Activated naive CD4-positive, alpha-beta T cell treated with anti-CD3 and anti-CD28 coated beads for 36 hours (primary cell): ENCODE measurements at places on chromosomes 7 and 10. TPM values are rescaled to one million over a fixed set of nuclear protein-coding genes. Genes with fewer than 3 reads are reported as not detected.

DNA sequence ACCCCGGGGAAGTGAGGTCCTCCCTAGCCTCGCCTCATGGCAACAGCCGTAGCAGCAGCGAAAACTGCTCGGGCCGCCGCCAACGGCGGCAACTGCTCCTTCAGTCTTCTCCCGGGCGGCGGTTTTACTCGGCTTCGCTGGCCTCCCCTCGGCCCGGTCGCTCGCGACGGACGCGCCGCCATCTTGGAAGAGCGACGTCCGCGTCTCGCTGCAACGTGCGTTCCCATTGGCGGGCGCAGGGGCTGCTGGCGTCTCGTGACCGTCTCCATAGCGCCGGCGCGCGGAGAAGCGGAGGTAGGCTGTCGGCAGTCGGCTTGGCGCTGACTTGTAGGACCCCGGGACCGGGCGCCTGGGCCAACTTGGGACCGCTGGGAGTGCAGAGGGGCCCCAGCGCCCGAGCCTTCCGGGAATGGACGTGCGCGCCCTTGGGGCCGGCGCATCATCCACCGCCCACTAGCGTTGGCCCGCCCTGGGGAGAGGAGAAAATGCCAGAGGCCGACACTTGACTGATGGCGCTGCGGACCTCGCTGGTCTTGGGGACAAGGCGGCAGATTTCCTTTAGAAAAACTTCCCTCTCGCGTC lies at the start of gene SNX13:
Gene SNX13 (minus strand): TSS at position 193 of the 582 bp plus-strand sequence. CDS start 199 bp downstream, outside the sequence.
- peak within 1 kb of the TSS; percentile 99 for H3K4me3 ChIP-seq
- H3K4me1 ChIP-seq: peaks cover 41% of the 10 kb centered on the region
- no peaks in the 10 kb centered on the region for H3K27me3 ChIP-seq
- peaks cover 6% of the 10 kb centered on the region for H3K36me3 ChIP-seq
- DNase-seq: peak; percentile 91
- H3K27ac ChIP-seq: peak within 1 kb of the TSS; percentile 92

DNA sequence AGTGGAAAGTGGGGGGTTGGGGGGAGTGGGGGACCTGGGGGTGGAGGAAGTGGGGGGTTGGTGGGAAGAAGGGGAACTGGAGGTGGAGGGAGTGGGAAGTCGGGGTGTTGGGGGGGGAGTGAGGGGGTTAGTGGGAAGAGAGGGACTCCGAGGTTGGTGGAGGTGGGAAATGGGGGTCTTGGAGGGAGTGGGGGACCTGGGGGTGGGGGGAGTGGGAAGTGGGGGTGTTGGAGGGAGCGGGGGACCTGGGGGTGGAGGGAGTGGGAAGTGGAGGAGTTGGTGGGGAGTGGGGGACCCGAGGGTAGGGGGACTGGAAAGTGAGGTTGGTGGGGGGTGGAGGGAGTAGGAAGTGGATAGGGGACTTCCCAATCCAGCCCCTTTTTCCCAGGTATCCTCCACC lies 906 bp upstream of the MMD2 start:
- no peaks in the 10 kb centered on the region for H3K36me3 ChIP-seq
- no peak for DNase-seq
- H3K4me1 ChIP-seq: peaks cover 5% of the 10 kb centered on the region
- no peak overlapping the region for H3K4me3 ChIP-seq
- no peak overlapping the region for H3K27ac ChIP-seq

DNA sequence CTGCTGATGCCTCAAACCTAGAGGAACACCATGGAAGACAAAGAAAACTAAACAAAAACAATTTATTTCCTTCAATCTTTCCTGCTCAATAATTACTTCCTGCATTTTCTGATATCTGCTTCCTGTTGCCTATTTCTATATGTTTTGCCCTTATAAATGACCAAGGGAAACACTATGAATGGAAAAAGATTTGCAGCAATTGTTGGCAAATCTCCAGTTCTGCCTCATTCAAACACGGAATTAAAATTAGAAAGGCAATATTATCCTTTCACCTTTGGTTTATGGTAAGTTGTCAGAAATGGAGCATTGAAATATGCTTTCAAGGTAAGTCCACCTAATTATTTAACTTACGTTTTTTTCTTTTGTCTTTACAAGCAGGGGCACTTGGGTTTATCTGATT lies 552.2 kb upstream of the ANKRD30A start:
- no peak overlapping the region for H3K27ac ChIP-seq
- DNase-seq: no peak
- no peaks in the 10 kb centered on the region for H3K36me3 ChIP-seq
- H3K4me3 ChIP-seq: no peak overlapping the region

- no peaks in the 10 kb centered on the region for H3K36me3 ChIP-seq
- no peak overlapping the region for H3K27ac ChIP-seq
- H3K4me3 ChIP-seq: no peak overlapping the region
- H3K27me3 ChIP-seq: no peaks in the 10 kb centered on the region
- H3K4me1 ChIP-seq: no peaks in the 10 kb centered on the region
- no peak for DNase-seq
These were observed 105.0 kb downstream of the PKD1L1 start for GRCh38 chr7:47843291-47843690.

- H3K27me3 ChIP-seq: peaks cover 20% of the 10 kb centered on the region
- H3K4me3 ChIP-seq: no peak overlapping the region
- H3K4me1 ChIP-seq: peaks cover 12% of the 10 kb centered on the region
- H3K27ac ChIP-seq: no peak overlapping the region
- H3K36me3 ChIP-seq: no peaks in the 10 kb centered on the region
- DNase-seq: no peak
These were observed 86.7 kb downstream of the SLIT1 start for GRCh38 chr10:97099089-97099488.

GRCh38 chr7:44323381-44324203 lies 1.8 kb downstream of the CAMK2B start:
- no peak for DNase-seq
- peaks cover 7% of the 10 kb centered on the region for H3K4me1 ChIP-seq
- peaks cover 26% of the 10 kb centered on the region for H3K27me3 ChIP-seq
- peak overlapping the region; percentile 63 for H3K4me3 ChIP-seq
- H3K27ac ChIP-seq: no peak overlapping the region
- no peaks in the 10 kb centered on the region for H3K36me3 ChIP-seq

NME8 gene
- total RNA-seq: not detected
